ENCODE measurements at places on chromosomes 13 and 19.

DNA sequence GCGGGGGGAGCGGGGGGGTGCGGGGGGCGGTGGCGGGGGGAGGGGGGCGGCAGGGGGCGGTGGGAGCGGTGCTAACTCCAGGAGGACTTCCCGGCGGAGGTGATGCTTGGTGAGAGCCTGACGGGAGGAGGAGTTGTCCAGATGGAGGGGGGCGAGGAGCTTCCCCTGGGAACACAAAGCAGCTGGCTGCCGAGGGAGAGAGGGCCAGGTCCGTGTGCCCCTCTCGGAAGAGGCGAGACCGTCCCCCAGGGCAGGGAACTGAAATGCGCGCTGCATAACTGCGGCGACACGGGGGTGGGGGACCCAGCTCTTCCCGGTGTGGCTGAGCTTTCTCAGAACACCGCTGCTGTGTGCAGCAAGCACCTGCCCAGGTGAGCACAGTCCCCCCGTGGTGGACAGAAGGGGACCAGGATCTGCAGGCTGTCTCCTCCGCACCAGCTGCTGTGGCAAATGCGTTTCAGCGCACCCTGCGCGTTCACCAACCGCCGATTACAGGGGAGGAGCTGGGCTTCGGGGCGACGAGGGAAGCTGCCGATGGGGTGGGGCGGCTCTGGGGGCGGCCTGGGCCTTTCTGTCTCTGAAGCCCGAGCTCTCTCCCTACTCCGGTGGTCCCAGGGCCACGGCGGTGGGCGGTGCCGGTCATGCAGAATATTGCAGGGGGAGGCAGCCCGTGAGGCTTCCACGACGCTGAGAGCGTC, 54.7 kb upstream of the F7 start:
- DNase-seq, result no peak

DNA sequence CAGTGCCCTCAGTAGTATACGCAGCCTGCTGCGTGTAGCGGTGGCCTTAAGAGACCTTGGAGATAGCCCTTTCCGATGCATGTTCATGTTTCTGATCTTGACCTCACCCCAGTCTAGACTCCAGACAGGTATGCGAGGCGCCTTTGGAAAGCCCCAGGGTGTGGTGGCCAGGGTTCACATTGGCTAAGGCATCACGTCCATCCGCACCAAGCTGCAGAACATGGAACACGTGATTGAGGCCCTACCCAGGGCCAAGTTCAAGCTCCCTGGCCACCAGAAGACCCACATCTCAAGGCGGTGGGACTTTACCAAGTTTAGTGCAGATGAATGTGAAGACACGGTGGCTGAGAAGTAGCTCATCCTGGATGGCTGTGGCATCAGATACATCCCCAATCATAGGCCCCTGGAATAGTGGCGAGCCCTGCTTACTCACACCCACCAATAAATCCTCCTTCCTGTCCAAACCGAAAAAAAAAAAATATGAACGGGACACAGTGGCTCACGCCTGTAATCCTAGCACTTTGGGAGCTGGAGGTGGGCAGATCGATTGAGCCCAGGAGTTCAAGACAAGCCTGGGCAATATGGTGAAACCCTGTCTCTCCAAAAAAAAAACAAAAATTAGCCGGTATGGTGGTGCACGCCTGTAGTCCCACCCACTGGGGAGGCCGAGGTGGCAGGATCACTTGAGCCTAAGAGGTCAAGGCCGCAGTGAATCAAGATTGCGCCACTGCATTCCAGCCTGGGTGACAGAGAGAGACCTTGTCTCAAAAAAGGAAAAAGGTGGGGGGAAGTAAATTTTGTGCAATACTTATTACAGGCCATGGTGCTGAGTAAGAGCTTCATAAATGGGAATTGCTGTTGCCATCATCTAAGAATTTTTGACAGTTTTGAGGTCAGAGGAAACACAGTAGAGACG, 12.4 kb upstream of the CBLC start:
- no peak for DNase-seq

- DNase-seq, result no peak
These were observed 2.5 kb downstream of the SSC5D start for GRCh38 chr19:55490478-55491432.

GRCh38 chr13:20351281-20352022, 119.3 kb upstream of the GJB6 start:
- DNase-seq, result no peak

DNA sequence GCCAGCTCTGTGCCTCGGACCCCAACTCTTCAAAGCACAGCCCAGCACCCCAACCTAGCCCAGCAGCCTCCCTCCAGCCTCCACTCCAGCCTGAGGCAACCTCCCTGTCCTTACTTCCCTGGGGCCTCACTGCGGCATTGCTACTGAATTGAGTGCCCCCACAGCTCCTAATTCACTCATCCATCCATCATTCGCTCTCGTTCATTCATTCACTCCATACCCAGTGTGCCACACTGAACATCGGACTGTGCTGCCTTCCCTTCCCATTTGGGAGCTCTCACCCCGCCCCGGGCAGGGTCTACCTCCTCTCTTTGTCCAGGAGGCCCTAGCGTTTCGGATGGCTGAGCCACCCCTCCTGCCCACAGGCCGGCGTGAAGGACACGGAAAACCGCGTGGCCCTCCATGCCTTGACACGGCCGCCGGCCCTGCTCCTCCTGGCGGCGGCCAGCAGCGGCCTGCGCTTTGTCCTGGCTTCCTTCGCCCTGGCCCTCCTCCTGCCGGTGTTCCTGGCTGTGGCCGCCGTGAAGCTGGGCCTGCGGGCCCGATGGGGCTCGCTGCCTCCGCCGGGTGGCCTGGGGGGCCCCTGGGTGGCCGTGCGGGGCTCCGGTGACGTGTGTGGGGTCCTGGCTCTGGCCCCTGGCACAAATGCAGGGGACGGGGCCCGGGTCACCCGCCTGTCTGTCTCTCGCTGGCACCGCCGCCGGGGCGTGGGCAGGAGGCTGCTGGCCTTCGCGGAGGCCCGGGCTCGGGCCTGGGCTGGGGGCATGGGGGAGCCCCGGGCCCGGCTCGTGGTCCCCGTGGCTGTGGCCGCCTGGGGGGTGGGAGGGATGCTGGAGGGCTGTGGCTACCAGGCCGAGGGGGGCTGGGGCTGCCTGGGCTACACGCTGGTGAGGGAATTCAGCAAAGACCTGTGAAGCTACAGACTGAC, 1.3 kb downstream of the NAT14 start:
- DNase-seq, result no peak

DNA sequence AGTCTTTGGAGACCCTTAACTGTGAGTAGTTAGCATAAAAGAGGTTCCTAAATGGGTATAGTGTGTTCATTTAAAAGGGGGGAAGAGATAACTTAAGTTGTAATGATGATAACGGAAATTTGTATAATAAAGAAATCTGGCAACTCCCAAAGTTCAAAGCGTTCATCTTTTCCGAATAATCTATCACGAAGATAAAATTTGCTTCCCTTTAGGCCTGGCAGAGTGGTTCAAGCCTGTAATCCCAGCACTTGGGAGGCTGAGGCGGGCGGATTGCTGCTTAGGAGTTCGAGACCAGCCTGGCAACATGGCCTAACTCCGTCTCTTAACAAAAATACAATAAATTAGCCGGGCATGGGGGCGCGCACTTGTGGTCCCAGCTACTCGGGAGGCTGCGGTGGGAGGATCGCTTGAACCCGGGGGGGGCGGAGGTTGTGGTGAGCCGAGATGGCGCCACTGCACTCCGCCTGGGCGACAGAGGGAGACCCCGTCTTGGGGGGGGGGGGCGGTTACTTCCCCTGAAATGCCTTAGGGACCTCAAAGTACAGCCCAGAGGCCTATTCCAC, 934 bp downstream of the N4BP2L2 start:
- peak; percentile 23 for DNase-seq

DNA sequence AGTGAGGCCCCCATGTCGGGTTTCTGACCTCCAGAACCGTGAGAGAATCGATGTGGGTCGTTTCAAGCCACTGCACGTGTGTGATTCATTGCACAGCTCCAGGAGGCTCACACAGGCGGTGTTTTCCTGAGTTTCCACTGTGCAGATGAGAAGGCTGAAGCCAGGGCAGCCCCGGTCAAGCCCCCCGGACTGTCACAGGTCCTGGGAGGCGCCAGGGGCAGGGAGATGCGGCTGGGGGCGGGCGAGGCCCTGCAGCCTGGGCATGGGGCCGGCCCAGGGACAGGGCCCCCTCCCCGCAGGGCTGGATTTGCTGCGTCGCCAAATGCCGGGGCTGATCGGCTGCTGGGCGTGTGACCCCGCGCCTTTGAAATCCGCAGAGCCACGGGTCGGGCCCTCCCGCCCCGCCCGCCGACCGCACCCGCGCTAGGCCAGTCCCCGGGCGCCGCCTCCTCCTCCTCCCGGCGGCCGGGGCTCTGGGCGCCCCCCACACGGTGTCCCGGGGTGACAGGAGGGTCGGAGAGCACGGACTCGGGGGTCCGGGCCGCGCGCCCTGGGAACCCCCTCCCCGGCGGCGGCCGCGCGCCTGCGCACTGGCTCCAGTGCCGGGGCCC, 9.9 kb upstream of the MKNK2 start:
- DNase-seq, result peak; percentile 45

DNA sequence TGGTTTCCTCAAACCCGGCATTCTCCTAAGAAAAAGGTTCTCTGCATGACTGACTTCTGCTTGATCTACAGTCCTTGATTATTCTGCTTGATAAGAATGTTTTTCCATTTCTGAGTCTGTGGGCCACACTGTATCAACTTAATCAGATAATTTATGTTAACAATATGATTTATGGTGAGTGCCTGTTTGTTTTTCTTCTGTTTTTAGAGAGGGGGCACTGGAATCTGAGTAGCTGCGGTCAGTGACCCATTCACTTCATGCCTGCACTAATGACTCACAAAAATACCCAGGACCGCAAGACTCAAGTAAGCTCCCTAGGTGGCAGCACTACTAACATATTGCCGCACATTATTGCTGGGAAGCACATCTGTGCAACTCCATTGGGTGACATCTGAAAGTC, 542.3 kb upstream of the ATXN8OS start:
- no peak for DNase-seq

DNA sequence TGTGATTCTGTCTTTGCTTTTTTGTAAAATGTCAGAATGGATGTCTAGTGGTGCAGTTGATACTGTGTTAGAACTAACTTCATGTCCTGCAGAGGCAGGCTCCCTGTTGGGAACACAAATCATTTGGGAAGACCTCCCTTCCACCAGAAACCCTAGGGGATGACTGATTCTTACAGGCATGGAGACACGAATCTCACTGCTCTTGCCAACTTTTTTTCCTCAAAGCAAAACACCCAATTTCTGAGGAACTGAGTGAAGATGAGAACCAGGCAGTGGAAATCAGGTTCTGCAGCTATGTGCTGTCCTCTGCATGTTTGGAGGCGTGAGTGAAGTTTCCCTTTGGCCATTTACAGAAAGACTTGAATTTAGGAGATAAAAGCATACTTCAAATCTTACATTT, 87.5 kb upstream of the CSNK1A1L start:
- DNase-seq, result no peak

- DNase-seq, result peak; percentile 78
These were observed 11.8 kb downstream of the LRRC4B start for GRCh38 chr19:50556282-50557008.

GRCh38 chr19:56308792-56309191, 5.8 kb downstream of the ZSCAN5A start:
- DNase-seq, result no peak

- DNase-seq, result no peak
These were observed 183.7 kb upstream of the SPRY2 start for GRCh38 chr13:80524447-80525215.

DNA sequence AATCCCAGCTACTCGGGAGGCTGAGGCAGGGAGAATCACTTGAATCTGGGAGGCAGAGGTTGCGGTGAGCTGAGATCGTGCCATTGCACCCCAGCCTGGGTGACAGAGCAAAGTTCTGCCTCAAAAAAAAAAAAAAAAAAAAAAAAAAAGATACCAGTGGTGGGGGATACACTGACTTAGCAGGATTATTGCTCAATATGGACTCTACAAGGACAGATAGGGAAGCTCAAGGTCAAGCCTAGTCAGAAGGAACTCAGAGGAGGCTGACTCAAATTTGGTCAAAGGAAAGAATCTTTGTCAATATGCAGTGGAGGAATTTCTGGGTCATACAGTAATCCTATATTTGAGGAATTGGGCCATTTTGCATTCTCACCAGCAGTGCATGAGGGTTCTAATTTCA, 6.7 kb upstream of the DIAPH3 start:
- DNase-seq, result no peak

DNA sequence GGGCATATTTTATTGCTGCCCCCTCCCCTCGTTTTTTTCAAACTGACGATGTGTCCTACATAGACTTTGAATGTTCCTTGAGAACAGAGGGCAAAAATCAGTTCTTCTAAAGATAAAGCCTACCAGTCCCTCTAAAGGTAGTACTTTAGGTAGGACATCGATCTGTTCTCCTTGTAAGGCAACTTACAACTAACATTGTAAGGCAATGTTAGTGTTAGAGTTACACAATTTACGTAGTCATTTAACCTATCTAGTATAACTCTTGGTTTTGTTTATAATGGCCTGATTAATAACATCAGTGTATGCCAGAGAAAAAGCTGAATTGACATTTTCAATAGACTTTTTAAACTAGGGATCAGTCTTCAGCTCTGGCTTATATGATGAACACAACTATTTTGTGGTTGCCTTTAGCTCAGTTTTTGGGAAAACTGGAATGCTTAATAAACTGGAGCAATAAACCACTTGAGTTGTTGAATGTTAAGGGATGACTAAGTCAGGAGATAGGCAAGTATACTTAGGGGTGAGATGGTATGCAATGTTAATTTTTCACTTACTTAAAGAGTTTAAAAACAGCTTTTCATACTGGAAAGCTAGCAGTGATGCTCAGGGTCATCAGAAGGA, 2.2 kb downstream of the NDFIP2 start:
- no peak for DNase-seq

GRCh38 chr19:7927605-7928333, 1.8 kb upstream of the CTXN1 start:
- no peak for DNase-seq

GRCh38 chr19:30755581-30755980, 383.4 kb downstream of the ZNF536 start:
- DNase-seq, result no peak

DNA sequence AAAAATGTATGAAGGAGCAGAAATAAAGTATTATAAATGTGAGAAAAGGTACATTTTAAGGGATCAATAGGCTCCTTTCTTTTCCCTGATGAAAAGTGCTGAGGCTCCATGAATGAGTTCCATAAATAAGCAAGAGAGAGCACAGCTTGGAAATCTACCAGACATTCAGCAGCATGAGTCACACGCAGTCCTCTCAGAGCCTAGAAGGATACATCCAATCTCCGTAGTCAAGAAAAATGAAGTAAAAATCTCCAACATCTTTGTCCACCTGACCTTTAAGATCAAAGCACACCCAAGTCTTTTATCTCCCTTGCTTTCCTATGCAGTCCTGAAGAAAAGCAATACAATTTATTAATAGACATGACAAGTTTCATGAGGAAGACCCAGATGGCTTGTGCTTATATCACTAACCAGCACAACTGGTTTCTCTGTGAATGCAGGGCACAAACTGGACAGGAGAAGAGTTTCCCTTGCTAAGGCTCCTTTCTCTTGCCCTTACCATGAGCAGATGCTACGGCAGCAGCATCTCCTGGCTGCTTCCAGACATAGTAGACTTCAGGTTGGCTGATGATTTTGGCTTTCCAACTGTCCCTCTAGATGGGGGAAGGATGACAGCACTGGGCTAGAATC, 730.8 kb downstream of the EFNB2 start:
- DNase-seq, result no peak
